Colonic mucosa (tissue), 4 donors: ENCODE measurements at places on chromosomes 12 and 14.
A peak's percentile ranks its signal among the peaks of the same experiment; 100 is the strongest.

GRCh38 chr14:71225113-71225512 is 317.9 kb downstream of the PCNX1 start:
- DNase-seq: no peak

DNA sequence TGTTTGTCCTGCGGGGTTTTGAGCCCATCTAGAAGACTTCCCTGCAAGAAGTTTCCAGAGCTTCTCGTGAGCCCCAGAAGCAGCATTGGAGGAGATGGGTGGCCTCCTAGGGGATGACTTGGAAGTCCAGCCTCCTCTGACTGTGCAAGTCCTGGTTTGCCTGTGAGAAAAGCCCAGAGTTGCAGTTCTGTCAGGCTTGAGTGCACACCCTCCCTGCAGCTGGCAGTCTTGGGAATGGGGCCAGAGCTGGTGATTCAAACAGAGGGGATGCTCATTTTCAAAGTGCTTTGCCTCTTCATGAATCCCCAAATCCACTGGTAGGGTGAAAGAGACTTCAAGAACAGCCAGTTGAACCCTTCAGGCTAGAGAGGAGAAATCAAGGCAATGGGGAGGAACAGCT is 3.9 kb upstream of the PPP1R1A start:
- no peak for DNase-seq

GRCh38 chr12:26666286-26666685 is 166.7 kb downstream of the ITPR2 start:
- DNase-seq: no peak

- peak; percentile 22 for DNase-seq
Measured at GRCh38 chr14:21093769-21094681, 4.4 kb downstream of the ZNF219 start.

- no peak for DNase-seq
Measured at GRCh38 chr14:52279408-52279807, 11.9 kb downstream of the PTGDR start.

DNA sequence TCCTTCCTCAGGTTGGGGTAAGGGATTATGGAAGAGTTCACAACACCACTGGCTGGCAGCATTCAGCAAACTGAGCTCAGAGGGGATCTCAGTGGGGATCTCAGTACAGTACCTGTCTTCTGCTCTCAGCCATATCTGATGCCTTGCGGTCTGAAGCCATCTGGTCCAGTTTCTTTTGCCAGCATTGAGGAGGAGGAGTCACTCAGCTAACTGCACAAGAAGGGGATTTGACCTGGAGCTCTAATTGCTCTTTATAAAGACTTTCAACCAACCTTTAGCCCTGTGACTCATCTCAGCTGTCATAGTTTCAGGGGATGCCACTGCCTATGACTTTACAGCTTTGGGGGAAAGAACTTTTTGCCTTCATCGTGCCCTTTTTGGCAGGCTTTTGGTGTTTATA is 44.9 kb downstream of the JKAMP start:
- DNase-seq: no peak

DNA sequence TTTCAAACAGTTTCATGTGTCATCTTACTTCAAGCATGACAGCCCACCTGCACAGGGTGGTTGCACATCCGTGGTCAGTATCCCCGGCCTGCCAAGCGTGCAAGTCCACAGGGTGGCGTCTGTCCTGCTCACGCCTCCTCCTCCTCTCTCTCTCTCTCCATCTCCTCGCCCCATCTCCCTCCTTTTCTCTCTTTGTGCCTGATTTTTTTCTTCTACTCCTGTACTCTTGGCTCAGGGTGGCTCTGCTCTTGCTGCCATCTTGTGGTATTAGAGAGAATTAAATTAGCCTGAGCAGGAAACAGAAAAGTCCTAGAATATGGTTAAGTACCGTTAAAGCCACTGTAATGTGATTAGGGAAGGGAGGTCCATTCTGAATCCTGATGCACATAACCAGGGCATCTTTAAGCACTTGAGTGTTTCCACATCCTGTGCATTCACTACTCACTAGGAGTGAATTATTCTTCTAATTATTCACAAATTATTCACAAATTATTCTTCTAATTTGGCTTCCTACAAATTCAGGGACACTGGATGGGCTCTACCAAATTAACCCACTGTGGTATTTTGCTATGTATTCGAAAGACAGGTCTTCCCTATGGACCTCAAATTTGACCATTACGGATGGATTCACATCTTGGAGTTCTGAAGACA is 25.5 kb upstream of the DTX1 start:
- DNase-seq: no peak

DNA sequence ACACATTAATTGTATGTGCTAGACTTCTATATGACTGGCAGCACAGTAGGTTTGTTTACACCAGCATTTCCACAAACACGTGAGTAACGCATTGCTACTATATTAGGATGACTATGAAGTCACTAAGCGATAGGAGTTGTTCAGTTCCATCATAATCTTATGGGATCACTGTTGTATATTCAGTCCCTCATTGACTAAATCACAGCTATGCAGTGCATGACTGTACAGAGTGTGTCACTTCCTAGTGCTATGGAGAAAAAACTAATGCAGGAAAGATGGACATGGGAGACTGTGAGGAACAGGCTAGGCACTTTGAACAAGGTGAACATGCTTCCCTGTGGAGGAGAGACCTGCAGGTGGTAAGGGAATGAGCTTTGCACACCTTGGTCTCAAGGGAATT is 259.8 kb downstream of the NUAK1 start:
- DNase-seq: no peak

GRCh38 chr14:90453401-90453951 is 56.6 kb downstream of the CALM1 start:
- no peak for DNase-seq

DNA sequence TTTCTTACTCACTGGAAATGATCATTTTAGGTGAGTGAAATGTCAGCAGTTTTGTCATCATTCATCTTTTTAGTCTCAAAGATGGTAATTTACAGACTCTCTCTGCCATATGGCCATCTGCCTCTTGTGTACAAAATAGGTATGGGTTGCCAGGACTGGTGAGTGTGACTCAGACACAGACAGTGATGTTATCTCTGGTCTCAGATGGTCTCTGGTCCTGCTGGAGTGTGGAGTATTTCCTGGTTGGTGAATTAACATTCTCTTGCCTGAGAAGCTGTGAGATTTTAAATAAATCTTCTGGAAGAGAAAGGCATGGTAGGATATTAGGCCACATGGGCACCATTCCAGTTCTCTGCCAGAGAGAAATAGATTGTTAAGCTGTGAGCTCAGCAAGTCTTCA is 207.0 kb downstream of the ATP23 start:
- DNase-seq: no peak

- DNase-seq: no peak
Measured at GRCh38 chr12:2559931-2560330, 234.8 kb upstream of the FKBP4 start.

- peak; percentile 59 for DNase-seq
Measured at GRCh38 chr14:100658181-100658886, 68.4 kb upstream of the DLK1 start.

DNA sequence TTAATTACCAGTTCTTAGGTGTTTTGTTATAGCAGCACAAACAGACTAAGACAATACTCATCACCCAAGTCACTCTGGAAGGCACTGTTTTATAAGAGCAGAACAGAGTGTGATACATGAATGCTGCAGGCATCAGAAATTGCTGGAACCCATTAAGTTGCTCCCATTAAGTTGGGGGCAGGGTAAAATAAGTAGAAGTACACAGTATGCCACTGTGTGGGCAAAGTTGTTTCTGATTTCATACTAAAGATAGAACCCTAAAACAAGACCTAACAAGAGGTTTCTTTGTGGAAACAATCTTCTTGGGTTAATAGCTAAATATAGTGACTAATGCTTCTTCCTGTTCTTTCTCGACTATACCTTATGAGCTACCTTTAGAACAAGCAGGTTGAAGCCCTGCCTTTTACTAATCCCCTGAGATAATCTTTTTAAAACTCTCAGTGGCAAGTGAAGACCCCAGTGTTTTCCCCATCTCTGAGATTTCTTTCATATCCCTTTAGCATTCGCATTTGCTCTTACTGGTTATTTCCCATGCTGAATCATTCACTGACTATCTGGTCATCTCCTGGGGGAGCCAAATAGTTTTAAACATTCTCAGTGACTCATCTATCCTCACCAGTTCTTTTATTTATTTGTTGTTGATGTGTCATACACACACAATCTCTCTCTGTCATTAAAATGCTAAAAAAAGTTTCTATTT is 52.3 kb downstream of the SOCS2 start:
- DNase-seq: no peak

- peak; percentile 22 for DNase-seq
Measured at GRCh38 chr14:70780396-70781075, 28.8 kb downstream of the MAP3K9 start.

GRCh38 chr12:6222078-6222654 is 22.0 kb downstream of the CD9 start:
- peak; percentile 45 for DNase-seq

GRCh38 chr14:35390577-35391387 is 13.8 kb downstream of the NFKBIA start:
- no peak for DNase-seq

GRCh38 chr14:105363847-105364708 is 34.3 kb upstream of the TEX22 start:
- DNase-seq: no peak

- DNase-seq: no peak
Measured at GRCh38 chr14:61247935-61248334, 33.2 kb downstream of the TMEM30B start.

DNA sequence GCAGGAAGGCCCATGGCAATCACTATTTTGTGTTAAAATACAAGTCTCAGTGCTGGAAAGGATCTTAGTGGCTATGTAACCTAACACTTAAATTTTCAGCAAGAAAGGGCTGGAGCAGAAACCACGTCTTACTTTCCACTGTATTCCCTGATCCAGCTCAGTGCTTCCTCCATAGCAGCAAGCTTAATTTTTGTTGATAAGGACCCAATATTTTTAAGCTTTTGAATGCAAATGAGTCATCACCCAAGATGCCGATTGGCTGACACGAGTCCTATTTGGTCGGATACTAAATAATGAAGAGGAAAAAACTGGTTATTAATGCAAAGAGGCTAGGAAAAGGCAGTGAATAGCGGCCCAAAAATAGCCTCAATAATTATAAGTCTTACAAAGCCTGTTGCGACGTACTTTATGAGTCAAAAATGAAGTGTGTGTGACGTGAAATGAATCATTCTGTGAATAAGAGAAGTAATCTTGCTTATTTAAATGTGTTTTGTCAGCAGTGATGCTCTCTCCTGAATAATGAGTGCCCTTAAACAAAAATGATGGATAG is 46.9 kb upstream of the IGF1 start:
- no peak for DNase-seq

GRCh38 chr12:101799774-101800173 is 31.0 kb downstream of the GNPTAB start:
- no peak for DNase-seq

- no peak for DNase-seq
Measured at GRCh38 chr14:73153272-73153671, 17.0 kb downstream of the PSEN1 start.

GRCh38 chr12:97948591-97948990 is 486.0 kb downstream of the RMST start:
- DNase-seq: no peak

- DNase-seq: no peak
Measured at GRCh38 chr14:89858089-89858488, 96.4 kb downstream of the EFCAB11 start.

GRCh38 chr12:47131011-47131410 is 51.3 kb upstream of the AMIGO2 start:
- no peak for DNase-seq

GRCh38 chr12:122004633-122005071 is 17.0 kb upstream of the BCL7A start:
- no peak for DNase-seq

DNA sequence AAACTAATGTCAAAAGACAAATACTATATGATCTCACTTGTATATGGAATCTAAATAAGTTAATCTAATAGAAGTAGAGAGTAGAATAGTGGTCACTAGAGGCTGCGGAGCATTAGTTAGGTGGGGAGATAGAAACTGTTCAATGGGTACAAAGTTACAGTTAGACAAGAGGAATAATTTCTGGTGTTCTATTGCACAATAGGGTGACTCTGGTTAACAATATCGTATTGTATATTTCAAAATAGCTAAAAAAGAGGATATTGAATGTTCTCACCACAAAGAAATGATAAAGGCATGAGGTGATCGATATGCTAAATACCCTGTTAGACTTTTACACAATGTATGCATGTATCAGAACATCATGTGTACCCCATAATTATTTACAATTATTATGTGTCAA is 42.9 kb downstream of the IGF1 start:
- no peak for DNase-seq

- DNase-seq: no peak
Measured at GRCh38 chr14:56294128-56294527, 175.9 kb downstream of the PELI2 start.

DNA sequence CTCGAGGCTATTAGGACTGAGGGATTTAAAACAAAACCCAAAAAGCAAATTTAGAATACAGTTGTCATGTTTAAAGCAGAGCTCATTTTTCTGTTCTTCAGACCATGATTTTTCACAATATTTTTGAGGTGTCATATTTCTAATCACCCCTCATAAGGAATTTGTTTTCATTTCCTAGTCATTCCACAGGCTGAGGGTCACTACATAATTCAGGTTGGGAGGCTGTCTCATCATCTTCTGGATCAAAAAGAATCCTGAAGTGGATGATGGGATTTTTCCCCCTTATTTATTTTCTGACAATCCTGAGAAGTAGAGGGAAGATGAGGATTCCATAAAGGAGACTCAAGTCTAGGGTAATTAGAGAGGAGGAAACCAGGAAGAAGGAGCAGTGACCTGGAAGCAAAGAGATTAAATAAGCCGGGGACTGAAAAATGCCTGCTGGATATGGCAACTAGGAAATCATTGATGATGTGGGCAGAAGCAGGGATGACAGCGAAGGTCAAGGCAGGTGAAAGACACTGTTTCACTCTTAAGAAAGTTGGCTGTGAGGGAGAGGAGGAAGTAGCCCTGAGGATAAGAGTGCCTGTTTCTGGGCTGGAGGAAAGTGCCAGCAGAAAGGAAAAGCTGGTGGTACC is 9.0 kb upstream of the PCNX1 start:
- no peak for DNase-seq

DNA sequence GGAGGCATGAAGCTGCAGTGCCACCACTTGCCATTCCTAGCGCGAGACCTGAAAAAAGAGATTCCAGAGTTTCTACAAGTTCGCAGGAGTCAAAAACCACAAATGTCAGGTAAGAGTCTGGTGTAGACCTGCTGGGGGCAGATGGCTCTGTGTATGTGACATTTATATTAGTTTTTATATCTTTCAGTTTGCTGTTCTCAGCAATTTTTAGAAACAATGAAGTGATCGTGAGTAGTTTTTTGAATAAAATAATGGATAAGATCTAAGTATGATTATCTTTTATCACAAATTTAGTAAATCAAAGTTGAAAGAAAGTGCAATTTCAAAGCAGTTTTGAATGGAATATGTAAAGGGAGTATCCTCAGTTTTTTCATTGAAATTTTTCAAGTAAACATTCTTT is 9.3 kb downstream of the ZC3H14 start:
- no peak for DNase-seq

DNA sequence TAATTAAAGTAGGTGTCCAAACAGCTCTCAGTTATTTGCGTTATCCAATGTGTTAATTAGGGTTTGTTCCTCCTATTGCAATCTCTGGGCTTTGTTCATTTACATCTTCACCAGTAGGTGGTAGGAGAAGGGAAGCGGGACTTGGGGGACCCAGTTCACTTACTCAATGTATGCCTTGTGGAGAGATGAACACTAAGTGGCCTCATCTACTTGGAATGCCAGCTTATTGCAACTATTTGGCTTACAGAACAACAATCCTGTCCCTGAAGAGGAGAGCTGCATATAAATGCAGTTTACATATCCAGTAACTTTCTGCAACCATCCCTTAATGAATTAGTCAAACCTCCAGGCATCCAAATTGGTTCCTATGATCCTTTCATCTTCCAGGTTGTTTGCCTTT is 417.1 kb upstream of the CCDC196 start:
- no peak for DNase-seq
